ENCODE measurements at places on chromosomes 1 and 21.

DNA sequence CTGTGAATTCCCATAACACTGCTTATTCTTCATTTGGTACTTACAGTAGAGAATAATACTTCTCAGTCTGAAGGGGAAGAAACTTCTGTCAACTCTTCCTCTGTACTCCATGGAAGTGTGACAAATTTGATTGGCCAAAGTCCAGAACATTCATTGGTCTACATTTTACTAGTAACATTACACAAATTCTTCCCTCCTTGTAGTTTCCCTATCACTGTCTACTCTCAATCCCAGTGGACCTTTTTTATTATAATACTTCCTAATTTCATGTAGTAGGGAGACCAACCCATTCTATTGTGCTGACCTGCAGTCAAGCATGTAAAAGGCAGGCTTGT is 74.7 kb downstream of the ALG6 start:
- DNase-seq: no peak

DNA sequence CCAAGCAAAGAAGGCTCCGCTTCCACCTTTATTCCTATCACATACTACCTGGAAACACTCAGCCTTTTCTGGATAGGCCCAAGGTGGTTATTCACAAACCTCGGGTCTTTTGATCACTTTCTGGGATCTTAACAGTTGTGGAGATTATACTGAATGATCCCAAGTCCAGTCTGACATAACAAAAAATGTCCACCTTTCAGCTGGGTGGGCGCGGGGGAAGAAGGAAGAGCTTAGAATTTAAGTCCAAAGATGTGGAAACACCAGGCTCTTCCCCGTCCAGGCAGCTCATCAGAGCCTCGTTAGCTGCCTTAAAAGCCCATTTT is 338 bp upstream of the C1orf53 start:
- no peak for DNase-seq

DNA sequence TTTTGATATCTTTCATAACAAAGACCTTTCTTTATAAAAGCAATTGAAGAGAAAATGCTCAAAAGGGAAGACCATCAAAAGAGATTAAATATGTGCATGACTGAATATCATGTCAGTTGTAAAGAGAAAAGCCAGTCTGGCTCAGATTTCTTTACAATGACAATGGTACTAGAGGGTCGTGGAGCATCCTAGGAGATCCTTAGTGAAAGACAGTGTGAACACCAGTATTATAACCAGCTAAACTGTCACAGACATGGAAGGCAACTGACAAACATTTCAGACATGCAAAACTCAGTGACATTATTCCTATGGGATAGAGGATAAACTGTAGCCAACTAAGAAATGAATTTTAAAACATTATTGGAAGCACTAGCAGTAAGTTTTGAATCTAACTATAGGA is 27.1 kb upstream of the ADARB1 start:
- no peak for DNase-seq

DNA sequence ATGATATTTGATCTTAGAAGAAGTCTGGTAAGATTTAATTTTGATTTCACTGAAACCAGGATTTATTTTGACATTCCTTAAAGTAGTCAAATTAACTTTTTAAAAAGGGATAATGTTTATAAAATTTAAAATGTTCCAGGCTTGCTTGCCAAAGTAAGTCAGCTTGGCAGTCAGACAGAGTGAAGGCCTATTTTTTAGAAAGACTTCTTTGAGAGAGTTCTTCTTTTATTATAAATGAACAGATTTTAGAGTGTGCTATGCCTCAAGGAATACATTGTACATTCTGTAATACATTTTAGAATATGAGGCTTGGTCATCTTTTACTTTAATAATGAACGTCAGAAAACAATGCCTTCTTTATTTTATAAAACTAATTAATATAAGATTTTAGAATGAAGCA is 138.7 kb downstream of the DISP1 start:
- DNase-seq: no peak

GRCh38 chr1:211247921-211248320 is 11.2 kb upstream of the RCOR3 start:
- DNase-seq: no peak

DNA sequence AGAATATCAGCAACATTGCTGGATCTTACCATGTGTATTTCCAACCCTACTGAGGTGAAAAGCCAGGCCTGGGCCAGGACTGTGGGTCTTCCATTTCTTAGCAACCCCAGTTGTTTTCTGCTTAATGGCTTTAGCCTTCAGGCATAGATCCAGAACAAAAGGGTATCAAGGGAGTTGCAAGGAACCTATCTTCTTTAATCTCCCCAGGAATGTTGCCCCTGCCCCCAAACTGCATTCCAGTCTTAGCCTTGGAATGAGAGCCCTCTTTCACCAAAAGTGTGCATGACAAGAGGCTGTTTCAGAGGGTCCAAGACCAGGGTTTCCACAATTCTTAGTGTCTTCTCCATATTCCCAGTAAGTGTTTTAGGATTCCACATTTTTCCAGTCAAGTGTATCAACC is 87.9 kb upstream of the SOX13 start:
- no peak for DNase-seq

- DNase-seq: no peak
Observed at GRCh38 chr1:115450501-115451040, 112.5 kb upstream of the NGF start.

- DNase-seq: peak; percentile 18
Observed at GRCh38 chr1:184387476-184388318, 868 bp downstream of the C1orf21 start.

DNA sequence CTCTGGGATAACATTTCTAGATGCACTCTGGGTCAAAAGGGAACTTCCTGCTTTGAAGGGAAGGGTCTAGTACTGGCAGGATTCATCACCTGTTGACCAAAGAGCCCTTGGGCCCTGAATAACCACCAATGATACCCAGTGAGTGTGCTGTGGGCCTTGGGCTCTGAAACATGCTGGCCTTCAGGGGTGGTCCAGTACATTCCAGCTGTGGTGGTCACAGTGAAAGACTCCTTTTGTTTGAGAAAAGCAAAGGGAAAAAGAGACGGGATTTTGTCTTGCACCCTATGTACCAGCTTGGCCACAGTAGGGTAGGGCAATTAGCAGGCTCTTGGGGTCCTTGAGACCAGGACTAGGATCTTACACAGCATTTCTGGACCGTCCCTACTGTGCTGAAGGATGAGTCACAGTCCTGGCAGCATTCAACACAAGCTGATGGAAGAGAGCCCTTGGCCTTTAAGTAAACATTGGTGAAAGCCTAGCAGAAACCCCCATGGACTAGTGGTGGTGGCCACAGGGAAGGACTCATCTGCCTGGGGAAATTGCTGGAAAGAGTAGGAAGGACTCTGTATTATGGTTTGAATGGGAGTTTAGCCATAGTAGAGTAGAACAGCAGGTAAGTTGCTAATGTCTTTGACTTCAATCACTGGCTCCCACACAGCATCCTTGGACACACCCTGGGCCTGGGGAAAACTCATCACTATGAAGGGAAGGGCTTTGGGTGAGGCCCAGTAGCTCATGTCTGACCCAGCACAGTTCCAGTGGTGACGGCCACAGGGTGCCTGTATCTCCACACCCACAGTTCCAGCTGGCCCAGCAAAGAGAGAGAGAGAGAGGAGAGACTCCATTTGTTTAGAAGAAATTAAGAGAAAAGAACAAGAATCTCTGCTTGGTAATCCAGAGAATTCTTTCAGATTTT is 87.5 kb downstream of the COL24A1 start:
- DNase-seq: no peak

- DNase-seq: no peak
Observed at GRCh38 chr1:245356891-245357585, 202.3 kb downstream of the KIF26B start.

- no peak for DNase-seq
Observed at GRCh38 chr1:16998589-16998988, 13.1 kb downstream of the ATP13A2 start.
